Suppressor macrophage treated with lipopolysaccharide for 4 hours (primary cell): ENCODE measurements at places on chromosomes 7 and 10.

DNA sequence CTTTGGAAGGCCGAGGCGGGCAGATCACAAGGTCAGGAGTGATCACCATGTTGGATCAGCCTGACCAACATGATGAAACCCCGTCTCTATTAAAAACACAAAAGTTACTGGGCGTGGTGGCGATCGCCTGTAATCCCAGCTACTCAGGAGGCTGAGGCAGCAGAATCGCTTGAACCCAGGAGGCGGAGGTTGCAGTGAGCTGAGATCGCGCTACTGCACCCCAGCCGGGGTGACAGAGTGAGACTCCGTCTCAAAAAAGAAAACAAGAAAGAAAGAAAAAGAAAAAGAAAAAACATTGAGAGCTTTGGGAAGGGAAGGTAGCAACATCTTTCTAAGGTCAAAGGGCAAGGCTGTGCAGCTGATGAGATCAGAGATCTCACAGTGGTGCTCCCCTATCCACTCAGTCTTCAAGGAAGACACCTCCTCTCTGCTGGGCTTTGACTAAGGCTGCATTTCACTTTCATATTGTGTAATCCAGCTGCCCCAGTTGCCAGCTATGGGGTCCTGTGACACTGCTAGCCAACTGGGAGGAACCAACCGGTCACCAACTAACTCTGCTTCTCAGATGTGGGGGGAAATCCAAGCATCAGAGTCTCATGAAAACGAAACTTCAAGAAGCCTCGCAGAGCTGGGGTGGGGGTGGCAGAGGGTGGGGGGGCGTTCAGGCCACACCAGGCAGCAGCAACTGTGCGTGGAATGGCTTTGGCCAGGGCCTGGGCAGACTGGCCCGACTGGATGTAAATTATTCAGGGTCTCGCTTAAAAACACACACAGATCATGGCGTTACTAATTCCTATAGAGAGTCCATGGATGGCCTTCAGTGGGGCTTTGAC lies 1.5 kb downstream of the IL15RA start:
- peak; percentile 98 for DNase-seq

- DNase-seq = no peak
Observed at GRCh38 chr10:125370578-125370977, 210.2 kb upstream of the CTBP2 start.

- DNase-seq = no peak
Observed at GRCh38 chr7:77877791-77878190, 79.2 kb downstream of the PHTF2 start.

- peak; percentile 34 for DNase-seq
Observed at GRCh38 chr7:132049462-132050304, 493.3 kb upstream of the PODXL start.

DNA sequence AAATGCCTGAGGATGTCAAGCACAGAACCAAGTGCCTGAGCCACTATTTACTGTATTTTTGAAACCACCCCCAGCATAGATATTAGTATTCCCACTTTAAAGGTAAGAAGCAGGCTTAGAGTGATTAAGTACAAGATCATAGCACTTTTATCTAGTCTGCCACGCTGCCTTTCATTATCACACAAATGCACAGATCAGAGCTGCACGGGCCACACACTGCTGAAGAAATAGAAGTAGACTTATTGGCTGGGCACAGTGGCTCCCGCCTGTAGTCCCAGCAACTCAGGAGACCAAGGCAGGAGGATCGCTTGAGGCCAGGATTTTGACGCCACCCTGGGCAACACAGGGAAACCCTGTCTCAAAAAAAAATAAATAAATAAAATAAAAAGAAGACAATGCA lies 38.2 kb downstream of the NCAPG2 start:
- DNase-seq = no peak

GRCh38 chr7:44078521-44078920 lies 3.8 kb downstream of the POLM start:
- DNase-seq = no peak
